NCI-H748 treated with DMSO at 0.1 percent for 48 hours (cell line): ENCODE measurements at places on chromosomes 6 and 20.

GRCh38 chr6:75691012-75691411 is 58.0 kb upstream of the MYO6 start:
- DNase-seq = no peak

DNA sequence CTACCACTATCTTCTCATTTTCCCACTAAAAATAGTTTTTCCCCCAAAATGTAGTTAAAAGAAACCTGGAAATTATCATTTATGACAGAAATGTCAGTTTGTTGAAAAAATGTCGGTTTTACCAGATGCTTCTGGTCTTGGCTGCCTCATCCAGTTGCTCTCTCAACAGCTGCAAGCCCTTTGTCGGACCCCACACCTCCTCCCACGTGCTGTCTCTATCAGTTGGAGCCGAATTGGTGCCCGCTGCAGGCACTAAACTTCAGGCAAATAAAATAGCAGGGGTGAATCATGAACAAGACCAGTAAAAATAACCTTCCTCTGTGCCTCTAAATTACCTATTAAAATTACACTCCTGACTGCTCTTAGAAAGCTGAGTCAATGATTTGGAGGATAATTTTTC is 129.5 kb upstream of the CEP162 start:
- DNase-seq = no peak

GRCh38 chr6:127352524-127352923 is 9.1 kb upstream of the ECHDC1 start:
- DNase-seq = no peak

DNA sequence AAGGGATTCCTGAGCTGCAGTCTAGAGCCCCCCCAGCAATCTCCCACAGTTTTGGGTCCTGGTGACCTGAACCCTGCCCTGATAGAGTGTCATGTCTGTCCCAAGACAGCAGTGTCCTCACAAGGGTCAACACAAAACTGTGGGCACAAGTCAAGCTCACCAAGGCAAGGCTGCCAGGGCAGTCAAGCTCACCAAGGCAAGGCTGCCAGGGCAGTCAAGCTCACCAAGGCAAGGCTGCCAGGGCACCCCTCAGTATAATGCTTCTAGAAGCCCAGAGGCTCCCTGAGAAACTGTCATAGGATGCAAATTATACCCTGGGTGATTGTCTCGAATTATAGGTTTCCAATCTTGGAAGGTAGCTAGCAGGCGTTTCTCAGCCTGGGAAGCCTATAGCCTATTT is 108.5 kb downstream of the NFATC2 start:
- no peak for DNase-seq
